ENCODE measurements at places on chromosomes 7 and 10. TPM values are rescaled to one million over a fixed set of nuclear protein-coding genes. Genes with fewer than 3 reads are reported as not detected.

DNA sequence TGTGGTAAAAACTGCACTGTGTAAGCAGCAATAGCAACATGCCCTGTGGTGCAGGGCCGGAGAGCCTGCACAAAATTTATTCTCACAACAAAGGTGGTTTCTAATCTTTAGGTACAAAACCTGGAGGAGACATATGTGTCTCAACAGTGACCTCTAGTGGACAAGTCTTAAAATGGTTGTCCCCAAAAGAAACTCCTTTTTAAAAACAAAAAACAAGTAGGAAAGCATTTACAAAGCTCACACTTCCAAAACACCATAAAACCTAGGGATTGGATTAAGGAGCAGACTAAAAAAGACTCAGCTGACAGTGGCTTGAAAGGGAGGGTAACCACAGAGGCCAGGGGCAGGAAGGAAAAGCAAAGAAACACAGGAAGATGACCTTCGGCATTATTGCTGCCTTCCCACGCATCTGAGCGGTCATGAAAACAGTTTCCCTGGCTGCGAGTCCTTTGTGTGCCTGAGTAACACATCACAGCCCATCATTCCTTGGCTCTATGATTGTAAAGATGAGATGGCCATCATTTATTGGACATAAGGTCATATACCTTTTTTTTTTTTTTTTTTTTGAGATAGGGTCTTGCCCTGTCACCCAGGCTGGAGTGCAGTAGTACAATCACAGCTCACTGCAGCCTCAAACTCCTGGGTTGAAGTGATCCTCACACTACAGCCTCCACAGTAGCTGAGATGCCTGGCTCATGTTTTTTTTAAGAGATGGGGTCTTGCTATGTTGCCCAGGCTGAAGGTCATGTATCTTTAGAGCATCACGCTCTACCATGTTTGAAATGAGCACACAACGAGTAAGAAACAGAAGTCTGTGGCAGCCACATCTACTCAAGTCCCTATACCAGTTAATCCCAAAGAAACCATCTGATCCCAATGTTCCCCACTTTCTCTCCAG lies 39.5 kb downstream of the RSU1 start:
- peak; percentile 55 for DNase-seq

Gene MYOZ1
- 4.9 TPM for polyA plus RNA-seq

DNA sequence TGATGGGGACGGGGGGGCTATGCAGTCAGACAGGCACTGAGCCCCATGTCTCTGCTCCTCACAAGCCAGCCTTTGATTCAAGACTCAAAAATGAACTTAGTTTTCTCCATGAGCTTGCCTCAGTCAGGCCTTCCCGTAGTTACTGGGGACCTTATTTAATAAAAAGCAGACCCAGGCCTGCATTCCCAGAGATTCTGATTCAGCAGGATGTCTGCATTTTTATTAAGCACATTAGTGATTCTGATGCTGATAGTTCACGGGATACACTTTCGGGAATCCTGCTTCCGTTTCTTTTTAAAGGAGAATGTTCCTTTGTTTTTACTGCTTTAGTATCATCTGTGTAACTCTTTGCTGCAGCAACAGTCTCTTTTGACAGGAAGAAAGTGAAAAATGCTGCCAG lies 28.3 kb upstream of the PLPP4 start:
- DNase-seq, result no peak

Gene STOX1
- polyA plus RNA-seq, result 14.4 TPM

Gene ASB10
- polyA plus RNA-seq, result not detected

Gene NRCAM
- 23.6 TPM for polyA plus RNA-seq

DNA sequence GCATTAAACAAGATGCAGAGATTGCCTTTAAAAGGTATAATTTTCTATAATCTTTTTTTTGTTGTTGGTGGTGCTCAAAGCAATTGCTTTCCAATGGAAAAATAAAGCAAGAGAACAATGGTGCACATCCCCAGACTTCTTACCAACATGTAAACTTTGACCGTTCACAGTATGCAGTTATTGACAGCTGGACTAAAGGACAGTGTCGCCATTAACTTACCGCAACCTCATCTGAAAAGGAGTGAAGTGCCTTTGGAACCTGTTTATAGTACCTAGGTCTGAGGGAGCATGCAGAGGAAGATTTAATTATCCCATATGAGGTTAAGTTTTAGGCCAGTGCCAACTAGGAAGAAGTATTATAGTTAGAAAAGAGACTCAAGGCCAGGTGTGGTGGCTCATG lies 654.5 kb downstream of the PARD3 start:
- DNase-seq, result no peak

DNA sequence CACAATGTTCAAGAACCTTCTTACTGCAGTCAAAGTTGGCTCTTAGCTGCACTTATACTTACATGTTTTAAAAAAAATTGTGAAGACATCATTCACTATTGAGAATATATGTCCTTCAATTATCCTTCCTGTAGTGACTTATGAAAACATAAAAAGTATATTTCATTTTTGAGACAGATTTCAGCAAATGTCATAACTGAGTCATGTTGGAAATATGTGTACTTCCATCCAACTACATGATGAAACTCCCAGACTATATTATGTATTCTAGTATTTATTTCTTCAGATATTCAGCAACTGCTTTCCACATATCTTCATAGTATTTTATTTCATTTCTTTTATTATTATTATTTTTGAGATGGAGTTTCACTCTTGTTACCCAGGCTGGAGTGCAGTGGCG lies 160.2 kb downstream of the ARHGAP12 start:
- DNase-seq, result no peak

DNA sequence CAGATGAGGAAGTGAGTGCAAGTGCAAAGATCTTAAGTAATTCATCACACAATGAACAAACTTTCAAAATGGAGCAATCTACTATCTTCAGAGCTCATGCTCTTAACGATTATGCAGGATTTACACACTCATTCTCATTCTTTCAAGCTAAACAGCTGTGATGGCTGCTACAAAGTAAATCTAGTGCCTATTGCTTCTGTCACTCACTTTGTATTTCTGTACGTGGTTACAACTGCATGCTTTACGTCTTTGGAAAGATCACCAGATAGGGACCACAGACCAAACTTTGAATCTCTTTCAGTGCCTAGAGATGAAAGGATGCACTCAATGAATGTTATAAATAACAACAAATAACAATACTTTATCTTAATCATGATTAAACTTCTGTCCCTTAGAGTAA lies 194.6 kb downstream of the MAGI2 start:
- no peak for DNase-seq

GRCh38 chr7:148265896-148266295 lies 324.7 kb upstream of the C7orf33 start:
- no peak for DNase-seq

GRCh38 chr10:133275684-133276092 lies 980 bp downstream of the ADAM8 start:
- no peak for DNase-seq

- DNase-seq, result peak; percentile 16
Observed at GRCh38 chr7:124856299-124856888, 73.2 kb downstream of the POT1 start.

GRCh38 chr7:133059263-133059662 lies 22.6 kb downstream of the CHCHD3 start:
- no peak for DNase-seq

Gene BZW2
- 79.0 TPM for polyA plus RNA-seq

DNA sequence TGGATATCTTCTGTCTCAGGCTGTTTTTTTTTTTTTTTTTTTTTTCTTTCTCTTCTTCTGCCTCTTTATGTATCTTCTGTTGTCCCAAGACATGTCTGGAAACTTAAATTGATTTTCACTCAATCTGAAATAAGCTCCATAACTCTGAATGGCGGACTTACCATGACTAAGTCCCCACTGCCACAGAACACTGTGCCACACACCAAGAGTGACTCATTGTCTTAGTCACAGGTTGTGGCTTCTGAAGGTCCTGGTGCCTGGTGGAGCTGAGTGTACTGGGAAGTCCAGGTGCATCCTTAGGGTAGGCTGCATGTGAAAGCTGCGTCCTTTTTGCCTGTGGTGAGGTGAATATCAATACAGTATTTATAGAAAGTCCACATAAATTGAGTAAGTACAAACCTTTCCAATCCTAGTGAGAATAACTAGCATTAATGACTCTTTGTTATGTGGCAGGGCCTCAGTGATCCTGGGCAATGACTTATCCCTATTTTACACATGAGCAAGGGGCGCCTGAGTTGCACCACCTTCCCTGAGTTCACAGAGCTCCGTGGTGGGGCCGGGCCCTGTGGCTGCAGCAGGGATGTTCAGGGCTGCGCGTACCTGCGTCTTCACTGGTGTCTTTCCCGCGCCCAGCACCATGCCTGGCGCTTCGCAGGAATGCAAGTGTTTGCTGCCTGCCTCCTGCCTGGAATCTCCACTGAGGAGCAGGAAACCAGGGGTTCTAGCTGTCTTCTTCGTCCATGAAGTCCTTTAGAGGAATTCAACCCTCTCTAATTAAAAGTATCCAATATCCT lies 4.3 kb downstream of the PFKP start:
- DNase-seq, result no peak

GRCh38 chr10:69800109-69800508 lies 1.6 kb upstream of the COL13A1 start:
- peak; percentile 60 for DNase-seq

Gene C10orf67
- polyA plus RNA-seq, result 1.9 TPM

- DNase-seq, result no peak
Observed at GRCh38 chr10:78166261-78166660, 132.6 kb downstream of the RPS24 start.

Gene TFAM
- 82.7 TPM for polyA plus RNA-seq

DNA sequence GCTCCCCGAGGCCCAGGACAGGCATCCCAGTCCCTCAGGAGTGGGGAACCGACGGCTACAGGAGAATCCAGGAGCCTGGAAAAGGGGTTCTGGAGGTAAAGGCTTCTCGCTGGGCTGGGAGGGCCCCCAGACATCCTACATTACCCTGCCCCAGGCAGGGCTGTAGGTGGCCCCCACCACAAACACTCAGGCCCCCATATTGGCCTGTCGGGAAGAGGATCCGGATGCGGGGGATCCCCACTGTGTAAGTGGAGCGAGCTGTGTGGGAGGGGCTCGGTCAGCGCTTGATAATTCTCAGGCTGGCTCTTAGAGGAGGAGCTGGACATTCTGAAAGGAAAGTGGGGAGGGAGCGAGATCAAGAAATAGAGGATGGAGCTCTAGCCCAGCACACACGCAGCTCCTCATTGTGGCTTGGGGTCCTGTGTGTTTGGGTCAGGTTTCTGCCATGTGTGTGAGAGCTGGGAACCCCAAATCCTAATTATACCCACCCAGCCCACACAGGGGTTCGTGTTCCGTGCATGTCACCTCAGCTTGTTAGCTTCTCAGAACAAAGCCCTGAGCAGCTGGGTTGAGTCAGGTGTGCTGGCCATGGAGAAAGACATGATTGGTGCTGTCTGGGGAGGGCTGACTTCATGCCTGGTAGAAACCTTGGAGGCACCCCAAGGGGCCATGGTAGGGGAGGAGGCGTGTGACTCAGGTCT lies 49.4 kb downstream of the ZNF467 start:
- DNase-seq, result no peak

- DNase-seq, result peak; percentile 77
Observed at GRCh38 chr7:13990319-13990983, 985 bp upstream of the ETV1 start.

GRCh38 chr7:47952224-47952623 lies 4.0 kb upstream of the PKD1L1 start:
- no peak for DNase-seq

DNA sequence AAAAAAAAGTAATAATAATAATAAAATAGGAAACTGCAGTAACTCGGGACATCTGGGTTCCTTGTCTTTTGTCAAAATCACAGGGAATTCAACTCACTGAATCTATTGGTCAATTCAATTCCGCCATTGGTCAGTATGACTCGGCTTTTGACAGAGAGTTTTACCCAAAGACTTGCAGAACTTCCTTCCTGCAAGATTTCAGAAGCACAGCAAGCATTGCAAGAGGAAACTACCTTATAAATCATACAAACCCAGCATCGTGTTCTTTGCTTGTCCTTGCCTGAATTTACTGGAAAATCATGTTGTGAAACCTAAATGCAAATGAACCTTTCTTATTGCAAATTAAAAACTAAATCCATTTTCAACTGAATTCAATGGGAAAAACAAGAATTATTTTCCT lies 15.5 kb downstream of the KLF6 start:
- no peak for DNase-seq

DNA sequence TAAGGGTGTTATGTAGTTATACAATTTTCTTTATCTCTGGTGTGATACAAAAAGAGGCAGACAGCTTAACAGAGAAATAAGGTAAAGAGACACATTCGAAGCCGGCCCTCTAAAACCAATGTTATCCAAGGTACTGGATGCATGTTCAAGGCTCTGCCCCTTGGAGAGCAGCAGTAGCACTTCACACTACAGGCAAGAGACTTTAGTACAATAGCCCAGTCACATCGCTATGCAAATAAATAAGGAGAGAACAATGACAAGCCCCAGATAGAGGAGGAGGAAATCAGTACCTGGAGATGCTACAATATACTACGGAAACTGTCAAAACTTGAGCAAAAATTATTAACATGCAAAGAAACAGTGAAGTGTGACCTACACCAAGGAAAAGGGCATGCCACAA lies 111.1 kb downstream of the ITGB1 start:
- no peak for DNase-seq

DNA sequence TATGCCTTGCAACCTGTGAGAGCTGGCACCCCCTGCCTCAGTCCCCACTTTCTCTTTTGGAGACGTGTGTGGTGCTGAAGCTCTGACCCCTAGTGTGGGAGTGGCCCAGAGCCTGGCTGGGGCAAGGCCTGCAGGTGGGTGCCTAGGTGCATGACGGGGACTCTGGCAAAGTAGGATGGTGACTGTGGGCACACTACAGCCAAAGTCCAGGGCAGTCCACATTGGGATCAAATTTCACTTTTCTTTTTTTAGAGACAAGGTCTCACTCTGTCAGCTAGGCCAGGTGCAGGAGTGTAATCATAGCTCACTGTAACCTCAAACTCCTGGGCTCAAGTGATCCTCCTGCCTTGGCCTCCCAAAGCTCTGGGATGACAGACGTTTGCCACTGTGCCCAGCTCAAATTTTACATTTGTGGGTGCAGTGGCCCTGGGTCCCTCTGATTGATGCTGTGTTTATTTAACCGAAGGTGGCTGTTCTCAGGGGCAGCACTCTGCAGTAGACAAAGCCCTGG lies 52.3 kb downstream of the NEURL1 start:
- no peak for DNase-seq

Gene HOXA6
- 43.2 TPM for polyA plus RNA-seq

Gene CPEB3
- polyA plus RNA-seq, result 3.7 TPM

- no peak for DNase-seq
Observed at GRCh38 chr10:63368365-63368764, 97.4 kb downstream of the JMJD1C start.

Gene CUZD1
- 1.1 TPM for polyA plus RNA-seq

DNA sequence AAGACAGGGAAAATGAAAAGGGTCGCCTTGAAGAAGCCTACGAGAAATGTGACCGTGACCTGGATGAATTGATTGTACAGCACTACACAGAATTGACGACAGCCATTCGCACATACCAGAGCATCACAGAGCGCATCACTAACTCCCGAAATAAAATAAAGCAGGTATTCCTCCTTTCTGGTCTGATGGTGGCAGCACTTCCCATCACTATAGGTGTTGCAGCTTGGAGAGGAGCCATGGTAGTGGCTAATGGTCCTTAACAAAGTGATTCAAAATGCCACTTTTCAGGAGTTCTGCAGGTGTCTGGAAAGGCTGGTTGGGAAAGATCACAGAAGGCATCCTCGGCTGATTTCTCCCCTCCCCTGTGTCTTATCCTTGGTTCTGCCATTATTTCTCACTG lies 22.1 kb downstream of the EXOC4 start:
- DNase-seq, result no peak

GRCh38 chr7:21617916-21618390 lies 75.1 kb downstream of the DNAH11 start:
- no peak for DNase-seq

Measured in right renal pelvis (tissue), 4 donors.